Activated T-cell treated with anti-CD3 and anti-CD28 coated beads for 48 hours (primary cell): ENCODE measurements at places on chromosomes 3 and 15.

GRCh38 chr3:43969944-43970343 lies 271.7 kb upstream of the TOPAZ1 start:
- no peak for DNase-seq

DNA sequence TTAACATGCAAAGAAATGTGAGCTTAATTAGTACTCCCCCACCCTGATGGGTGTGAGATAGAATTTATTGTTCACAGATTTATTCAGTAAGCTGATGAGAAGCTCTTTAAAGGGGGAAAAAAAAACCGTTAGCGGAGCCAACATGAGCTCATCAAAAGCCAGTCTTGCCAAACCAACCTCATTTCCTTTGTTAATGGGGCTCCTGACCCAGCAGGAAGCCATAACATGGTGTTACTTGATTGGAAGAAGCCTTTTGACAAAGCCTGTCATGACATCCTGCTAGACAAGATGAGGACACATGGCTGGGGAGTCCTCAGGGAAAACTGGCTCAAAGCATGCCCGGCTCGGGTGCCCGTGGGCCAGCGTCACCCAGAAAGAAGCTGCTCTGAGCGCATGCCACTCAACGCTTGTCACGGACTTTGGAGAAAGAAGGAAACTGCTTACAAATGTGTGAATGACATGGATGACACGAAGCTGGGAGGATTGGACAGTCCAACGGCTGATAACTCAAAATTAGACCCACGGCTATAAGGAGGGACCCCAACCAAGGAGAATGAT lies 64.6 kb downstream of the SLCO2A1 start:
- no peak for DNase-seq

DNA sequence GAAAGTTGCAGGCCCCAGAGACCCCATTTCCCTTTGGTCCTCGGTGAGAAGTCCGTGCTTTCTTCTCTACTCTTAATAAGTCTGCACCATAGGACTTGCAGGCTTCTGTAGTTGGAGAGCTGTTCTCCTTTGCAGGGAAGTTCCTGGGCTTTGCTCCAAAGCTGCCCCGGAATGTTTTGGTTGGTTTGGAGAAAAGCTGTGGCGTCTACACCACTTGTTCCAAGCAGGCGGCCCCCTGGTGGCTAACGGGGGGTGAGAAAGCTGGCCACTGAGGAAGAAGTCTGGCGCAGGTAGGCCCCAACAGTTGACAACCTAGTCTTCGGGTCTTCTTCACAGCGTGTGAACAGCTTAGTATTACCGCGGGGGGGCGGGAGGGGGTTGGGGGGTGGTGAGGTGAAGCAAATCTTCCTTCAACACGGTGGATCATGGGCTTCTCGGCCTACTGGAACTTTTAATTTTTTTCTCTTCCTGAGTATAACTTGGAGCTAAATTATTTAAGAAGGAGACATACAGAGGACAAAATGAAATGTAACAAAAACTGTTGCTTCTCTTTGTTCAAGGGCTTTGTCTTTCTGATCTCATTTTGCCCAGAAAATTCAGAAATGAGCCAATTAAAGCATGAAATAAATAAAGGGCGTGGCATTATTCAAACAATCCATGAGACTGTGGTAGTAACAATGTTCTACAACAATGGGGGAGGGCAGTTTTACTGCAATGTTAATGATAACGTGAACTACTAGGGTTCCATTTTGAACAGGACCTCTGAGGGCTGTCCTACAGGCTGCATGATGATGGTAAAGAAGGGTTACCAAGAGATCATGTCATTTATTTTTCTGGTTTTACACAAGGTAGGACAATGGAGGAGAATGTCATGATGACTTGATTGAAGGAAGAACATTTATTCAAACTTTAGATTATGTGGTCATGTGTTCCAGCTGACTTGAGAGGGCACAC lies 2.2 kb upstream of the THRB start:
- DNase-seq: no peak

- DNase-seq: no peak
Observed at GRCh38 chr15:80890341-80891005, 99.1 kb downstream of the MESD start.

GRCh38 chr3:191246630-191247029 lies 47.6 kb downstream of the OSTN start:
- DNase-seq: no peak

- DNase-seq: no peak
Observed at GRCh38 chr15:90386221-90386620, 1.8 kb upstream of the IQGAP1 start.

GRCh38 chr3:46924921-46925584 lies 47.5 kb downstream of the PTH1R start:
- DNase-seq: no peak

DNA sequence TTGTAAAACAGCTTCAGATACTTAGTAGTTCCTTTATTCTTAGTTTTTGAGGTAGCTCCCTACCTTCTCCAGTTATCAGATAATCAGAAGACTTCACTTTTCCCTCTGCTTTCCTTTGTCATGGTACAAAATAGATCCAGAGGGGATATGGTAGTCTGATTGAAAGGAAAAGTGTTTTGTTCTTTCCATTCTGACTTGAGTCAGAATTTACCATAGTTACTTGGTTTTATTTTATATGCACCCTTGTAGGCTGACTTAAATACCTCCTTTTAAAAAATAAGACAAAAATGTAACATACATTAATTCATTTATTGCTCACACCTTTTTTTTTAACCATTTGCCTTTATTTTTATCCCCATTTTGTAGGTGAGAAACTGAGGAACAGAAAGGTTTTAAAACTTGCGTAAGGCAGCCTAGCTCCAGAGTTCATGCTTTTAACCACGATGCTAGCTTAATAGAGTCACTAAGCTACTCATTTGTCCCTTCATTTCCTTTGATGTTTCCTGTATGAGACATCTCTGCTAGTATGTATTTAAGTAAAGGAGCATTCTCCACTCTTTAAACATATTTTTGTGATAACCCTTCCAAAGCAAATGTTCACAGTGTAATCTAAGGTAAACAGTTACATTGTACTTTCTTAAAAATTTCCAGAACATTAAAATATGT lies 187.5 kb downstream of the KLHL25 start:
- no peak for DNase-seq

GRCh38 chr3:61664105-61664482 lies 102.7 kb downstream of the PTPRG start:
- no peak for DNase-seq

DNA sequence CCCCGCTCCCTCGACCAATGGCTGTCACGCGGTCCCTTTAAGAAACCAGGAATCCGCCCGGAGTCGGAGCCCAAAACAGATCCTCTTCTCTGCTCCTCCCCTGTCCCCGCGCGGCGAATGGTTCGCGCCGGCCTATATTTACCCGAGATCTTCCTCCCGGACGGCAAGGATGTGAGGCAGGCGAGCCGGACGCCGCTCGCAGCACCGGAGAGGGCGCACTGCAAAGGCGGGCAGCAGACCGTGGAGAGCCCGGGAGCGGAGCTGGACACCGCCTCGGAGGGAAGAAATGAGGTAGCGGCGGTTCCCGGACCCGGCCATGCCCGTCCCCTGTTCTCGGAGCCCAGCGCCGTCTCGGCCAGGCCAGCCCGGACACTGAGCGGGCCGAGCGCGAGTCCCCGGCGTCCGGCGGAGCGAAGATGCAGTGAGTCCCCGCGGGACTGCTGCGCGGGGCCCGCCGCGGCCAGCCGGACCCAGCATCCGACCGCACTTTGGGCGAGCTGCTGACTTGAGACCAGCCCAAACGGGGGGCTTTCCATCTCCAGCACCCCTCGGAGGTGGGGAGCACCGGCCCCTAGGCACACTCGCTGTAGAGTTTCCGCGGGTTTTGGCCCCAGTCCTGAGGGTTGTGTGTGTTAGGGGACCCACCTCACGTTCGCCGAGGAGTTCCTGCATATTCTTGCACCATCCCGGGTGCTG lies at the start of gene FAM43A:
Gene FAM43A, plus strand, starts transcription at position 166 of the 696 bp plus-strand sequence. CDS start 944 bp downstream, outside the sequence.
- DNase-seq: peak; percentile 77

DNA sequence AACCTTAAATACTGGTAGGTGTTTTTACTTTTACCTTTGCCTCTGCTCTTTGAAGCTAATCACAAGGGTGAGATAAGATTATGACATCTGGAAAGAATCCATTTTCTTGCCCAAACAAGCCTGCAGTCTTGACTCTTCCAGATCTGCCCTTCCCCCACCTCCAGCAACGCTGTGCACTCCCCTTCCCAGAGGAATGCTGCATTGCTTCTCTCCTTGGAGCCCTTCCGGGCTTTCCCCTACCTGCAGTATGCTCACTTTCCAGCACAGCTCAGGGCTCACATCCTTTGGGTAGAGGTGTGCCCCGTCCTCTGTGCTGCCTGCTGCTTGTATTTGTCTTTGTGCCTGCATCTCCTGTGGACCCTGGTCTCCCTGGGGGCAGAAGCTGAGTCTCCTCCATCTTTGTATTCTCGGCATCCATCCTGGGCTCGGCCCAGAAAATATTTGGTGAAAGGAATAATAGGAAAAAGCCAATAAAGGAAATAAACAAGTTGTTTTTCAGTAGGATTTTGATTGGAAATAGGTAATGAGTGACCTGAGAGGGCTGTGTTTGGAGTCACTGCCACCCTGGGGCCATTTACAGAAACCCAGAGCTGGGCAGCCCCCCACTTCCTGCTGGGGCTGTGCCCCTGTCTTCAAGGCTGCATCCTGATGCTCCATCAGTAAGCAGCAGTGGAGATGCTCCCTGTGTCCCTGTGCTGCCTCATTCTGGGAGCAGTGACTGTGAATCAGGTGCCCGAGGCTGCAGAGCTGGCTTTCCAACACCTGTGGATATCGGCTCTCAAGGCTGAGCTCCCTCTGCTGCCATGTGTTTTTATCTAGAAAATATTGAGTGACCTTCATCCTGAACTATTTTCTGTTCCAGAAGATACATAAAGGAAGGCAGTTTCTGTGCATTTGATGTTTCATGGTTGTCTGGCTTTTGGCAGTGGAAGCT lies 117.5 kb downstream of the EEFSEC start:
- DNase-seq: no peak

DNA sequence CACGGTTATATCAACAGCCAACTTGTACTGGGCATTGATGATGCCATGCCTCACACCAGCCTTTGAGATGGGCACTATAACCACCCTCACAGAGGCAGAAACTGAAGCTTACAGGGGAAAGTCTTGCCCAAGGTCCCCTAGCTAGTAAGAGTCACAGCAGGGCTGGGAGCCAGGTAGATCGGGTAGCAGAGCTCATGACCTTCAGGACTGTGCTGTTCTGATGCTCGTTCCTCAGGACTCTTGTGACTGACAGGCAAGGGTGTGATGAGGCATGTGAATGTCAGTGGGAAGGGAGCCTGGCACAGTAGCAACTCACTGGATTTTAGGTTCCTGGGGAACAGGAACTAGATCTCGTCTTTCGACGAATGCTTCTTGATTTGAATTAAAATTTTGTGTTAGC lies 65.7 kb downstream of the RLBP1 start:
- no peak for DNase-seq
